ENCODE measurements at places on chromosomes 16 and 17. TPM values are rescaled to one million over a fixed set of nuclear protein-coding genes. Genes with fewer than 3 reads are reported as not detected.

The SLC46A1 gene
- 2.1 TPM for total RNA-seq

- DNase-seq: no peak
Observed at GRCh38 chr17:55416470-55417052, 5.1 kb downstream of the MMD start.

DNA sequence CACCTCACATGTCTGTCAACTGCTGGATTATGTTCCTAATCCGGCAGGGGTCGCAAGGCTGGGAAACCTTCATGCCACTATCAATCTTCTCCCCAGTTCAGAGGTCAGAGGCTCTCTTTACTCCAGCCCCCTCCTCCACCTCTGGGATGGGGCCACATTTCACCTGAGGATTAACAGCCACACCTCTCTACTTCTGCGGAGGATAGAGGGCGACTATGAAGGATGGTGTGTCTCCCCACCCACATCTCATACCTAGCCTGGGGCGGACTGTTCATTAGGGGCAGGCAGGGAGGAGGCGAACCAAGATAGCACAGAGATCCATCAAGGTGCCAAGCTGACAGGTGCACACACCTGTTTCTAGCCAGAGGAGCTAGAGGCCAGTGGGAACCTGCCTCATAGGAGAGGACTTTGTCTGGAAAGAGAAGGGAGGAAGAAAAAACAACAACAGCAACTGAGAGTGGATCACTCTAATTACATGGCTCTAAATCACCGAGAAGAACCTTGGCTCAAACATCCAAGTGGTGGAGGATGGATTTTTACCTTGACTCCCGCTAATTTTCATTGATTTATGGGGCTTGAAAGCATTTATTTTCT, 41.9 kb upstream of the SKAP1 start:
- no peak for DNase-seq

DNA sequence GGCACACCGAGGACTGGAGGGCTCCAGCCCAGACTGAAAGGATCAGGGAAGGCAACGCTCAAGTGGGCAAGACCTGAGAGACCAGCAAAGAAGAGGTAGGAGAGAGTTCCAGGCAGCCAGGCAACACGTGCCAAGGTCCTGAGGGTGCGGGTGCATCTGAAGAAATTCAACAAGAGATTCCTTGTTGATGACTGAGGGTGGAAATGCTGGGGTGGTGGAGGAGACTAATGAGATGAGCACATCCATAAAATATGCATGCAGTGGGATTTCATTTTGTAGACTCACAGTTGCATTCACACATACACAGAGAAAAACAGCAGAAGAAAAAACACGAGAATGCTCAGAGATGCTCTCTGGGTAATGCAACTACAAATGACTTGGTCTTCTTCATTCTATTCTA, 154.8 kb upstream of the FOXF1 start:
- no peak for DNase-seq

- no peak for DNase-seq
Observed at GRCh38 chr17:70544317-70544716, 375.0 kb downstream of the KCNJ2 start.

DNA sequence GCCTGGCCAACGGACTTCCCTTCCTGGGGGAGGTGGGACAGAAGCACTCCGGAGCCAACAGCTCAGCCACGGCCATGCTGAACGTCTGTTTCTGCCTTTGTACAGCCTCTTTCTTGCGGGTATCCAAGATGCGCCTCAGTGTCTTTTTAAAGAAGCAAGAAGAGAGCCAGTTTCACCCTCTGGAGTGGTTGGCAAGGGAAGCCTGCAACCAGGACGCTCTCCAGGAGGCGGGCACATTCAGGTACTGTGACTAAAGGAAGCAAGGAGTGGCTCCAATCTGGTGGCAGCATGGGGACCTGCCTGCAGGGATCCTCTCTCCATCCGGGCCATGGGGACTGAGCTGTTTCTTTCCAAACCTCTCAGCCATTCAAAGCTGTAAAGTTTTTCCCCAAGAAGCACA, 60.6 kb upstream of the ENDOV start:
- DNase-seq: no peak

DNA sequence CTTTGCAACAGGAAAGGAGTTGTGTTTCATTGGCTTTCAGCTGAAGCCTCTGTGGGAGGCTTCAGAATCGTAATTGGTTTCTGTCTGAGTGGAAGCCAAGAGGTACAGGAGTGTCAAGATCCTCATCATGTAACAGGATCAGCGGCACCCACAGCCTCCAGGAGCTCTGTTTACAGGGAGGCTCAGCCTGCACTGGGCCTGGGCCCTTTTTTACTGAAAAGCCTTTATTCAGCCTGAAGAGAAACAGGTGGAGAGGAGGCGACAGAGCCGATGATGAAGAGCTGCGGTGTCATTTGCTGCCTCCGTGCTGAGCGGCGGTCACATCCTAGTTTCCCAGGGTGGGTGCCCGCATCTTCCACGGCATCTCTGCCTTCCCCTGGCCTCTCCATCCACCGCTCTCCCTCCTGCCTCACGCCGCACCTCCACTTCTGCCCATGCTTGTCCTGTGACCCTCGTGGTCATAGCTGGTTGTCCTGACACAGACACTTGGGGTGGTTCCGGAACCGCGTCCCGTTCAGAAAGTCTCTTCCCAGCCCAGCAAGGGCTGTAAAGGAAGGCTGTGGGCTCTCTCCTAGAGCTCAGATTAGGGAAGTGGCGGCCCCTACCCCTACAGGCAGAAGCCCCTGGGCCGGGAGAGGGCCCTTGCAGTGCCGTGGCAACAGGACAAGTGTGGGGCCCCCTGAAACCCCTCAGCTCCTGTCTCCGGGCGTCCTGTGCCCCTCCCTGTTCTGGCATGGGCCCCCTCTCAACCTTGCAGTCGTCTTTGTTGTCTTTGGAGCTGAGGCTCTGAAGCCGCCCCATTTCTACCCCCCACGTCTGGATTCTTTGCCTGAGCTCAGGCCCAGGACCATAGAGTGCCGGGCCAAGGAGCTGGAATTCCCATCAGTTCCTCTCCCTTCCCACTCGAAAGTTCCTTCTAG, 53.9 kb upstream of the CHMP6 start:
- DNase-seq: no peak

DNA sequence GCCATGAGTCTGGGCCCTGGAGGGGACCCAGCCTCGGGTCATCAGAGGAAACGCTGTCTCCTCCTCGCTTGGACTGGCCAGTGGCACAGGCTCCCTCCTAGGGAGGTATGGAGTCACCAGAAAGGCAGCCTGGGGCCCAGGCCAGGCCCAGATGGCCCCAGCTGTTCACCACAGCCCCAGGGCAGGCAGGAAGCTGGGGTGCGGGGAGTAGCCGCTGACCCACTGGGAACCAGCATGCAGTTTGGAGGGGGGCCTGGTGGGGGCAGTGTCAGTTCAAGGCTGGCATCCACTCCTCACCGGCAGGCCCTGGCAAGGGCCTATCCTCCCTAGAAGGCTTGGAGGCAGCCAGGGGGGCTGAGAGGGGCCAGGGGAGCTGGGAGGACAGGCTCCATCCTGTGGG, 48.8 kb downstream of the SDK2 start:
- DNase-seq: peak; percentile 73

GRCh38 chr16:50692999-50693781, at the start of gene NOD2:
Gene NOD2 (plus strand): TSS chr16:50693606. CDS start chr16:50699496, 5,890 bp downstream.
- no peak for DNase-seq

DNA sequence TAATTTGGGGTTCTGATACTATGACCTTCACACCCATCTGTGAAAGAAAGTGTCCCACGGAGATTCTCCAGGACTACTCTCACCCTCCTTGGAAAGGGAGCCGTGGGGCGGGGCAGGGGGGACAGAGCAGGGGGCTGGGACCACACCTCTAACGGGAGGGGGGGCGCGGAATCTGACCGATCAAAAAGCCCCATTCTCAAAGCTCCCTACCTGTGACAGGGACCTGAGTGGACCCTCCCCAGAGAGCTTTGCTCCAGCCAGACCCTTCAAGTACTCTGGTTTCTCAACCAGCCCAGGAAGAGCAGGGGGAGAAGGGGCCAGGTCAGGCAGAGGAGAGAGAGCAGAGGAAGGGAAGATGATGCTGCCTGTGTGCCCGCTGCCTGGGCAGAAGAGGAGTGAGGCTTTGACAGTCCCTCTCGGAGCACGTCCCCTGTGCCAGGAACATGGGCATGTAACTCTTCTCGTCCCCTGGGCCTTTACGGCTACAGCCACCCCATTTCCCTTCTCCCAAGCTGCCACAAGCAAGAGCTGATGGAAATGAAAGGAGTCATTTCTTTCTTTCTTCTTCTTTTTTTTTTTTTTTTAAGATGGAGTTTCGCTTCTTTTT, 682 bp downstream of the XAF1 start:
- DNase-seq: no peak

- no peak for DNase-seq
Observed at GRCh38 chr16:27222249-27223225, 19.2 kb downstream of the KDM8 start.

DNA sequence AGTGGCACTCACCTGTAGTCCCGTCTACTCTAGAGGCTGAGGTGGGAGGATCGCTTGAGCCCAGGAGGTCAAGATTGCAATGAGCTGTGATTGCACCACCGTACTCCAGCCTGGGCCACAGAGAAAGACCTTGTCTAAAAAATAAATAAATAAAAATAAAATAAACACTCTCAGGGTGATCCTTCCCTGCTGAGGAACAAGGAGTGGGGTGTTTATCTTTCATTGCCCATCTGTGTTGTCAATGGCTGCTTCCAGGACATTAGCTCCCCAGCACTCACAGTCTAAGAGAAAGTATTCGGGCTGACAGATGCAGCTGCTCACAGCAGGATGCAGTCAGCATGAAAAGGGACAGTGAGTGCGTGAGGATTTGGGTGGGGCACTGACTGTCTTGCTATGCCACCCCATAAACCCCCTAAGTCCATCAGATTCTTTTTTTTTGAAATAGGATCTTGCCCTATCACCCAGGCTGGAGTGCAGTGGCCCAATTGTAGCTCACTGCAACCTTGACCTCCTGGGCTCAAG, 31.3 kb upstream of the RBBP6 start:
- DNase-seq: no peak

GRCh38 chr17:46819906-46820351, 1.4 kb upstream of the WNT3 start:
- DNase-seq: no peak

The ENPP7 gene
- total RNA-seq: not detected

- DNase-seq: no peak
Observed at GRCh38 chr16:67477960-67478554, 2.9 kb downstream of the ATP6V0D1 start.

DNA sequence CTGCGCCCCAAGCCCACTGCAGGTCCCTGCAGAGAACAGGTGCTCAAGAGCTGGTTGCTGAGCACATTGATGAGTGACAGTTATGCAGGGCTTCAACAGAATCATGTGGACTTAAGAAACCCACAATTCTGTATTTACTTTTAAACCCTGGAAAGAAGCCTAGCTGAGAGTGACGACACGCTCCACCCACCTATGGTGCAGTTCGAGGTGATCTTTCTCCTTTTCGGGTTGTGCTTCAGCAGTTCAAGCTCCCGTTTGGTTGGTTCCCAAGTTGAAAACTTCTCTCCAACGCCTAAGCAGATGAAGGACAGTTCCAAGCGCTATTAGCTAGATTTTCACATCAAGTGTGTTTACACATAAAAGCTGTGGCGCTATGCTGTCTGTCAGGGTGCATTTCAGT, 23.9 kb downstream of the USP22 start:
- DNase-seq: no peak

DNA sequence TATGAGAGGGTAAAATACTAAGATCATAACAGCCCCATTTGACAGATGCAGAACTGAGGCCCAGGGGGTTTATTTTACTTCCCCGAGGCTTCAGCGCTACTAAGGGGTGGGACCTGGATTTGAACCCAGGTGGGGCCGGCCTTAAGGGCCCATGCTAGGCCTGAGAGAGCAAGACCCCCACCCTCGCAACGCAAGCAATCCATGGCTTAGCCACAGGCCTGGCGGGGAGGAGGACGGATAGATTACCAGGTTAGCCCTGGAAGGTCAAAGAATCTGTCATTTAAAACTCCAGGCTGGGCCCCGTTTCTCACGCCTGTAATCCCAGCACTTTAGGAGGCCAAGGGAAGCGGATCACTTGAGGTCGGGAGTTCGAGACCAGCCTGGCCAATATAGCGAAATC, 1.9 kb upstream of the CDH3 start:
- no peak for DNase-seq

Data from activated CD8-positive, alpha-beta T cell treated with anti-CD3 and anti-CD28 coated beads for 36 hours (primary cell).